ENCODE measurements at places on chromosomes 16 and 17.

- DNase-seq, result no peak
Observed at GRCh38 chr16:85005285-85006069, 5.9 kb downstream of the ZDHHC7 start.

DNA sequence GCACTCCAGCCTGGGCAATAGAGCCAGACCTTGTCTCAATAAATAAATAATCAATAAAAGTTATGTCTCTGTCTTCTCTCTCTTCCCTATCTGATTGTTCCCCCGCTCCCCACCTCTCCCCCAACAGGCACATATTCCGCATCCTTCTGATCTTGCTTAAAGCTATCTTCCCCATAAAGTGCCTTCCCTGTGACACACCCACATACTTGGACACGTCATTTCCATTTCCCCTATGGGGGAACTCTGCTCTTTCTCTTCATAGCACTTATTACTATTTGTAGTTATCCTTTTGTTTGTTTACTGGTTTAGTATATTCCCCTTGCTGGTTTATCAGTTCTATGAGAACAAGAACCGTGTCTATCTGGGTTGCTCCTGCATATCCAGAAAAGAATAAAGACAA is 14.9 kb downstream of the MYO1D start:
- no peak for DNase-seq

GRCh38 chr17:7838090-7839075 is 4.4 kb downstream of the KDM6B start:
- DNase-seq, result peak; percentile 6

GRCh38 chr16:48385253-48386150 is at the start of gene SIAH1:
Gene SIAH1, minus strand, starts transcription at chr16:48385413. Its CDS starts 22,985 bp downstream, at chr16:48362428.
- no peak for DNase-seq

DNA sequence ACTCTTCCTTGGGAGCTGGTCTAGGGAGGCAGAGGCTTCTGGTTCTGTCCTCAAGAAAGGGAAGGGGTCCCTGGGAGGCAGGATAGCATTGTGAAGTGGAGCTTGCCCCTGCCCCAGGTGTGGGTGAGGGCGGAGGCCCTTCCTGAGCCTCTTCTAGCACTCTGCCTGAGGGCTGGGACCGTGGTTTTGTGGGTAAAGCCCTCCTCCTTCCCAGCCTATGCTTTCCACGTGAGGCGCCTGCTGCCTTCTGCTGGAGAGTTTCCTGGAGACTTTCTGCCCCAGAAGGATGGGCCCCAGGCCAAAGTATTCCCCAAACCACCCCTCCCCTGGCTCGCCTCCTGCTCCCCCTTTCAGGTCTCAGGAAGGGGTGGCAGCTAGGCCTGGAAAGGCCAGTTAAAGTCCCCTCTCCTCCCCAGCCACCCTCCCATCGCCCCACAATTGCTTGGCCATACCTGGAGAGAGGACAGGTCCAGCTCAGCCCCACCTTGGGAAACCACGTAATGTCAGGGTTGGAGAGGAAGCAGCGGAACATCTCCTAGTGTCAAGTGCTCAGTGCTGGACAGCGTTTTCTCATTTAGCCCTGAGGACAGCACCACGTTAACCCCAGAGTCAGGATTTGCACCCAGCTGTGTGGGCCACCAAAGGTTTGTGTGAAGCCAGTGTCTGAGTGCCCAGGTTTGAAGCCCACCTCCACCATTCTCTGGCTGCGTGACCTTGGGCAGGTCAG is 5.6 kb downstream of the SBK1 start:
- no peak for DNase-seq

DNA sequence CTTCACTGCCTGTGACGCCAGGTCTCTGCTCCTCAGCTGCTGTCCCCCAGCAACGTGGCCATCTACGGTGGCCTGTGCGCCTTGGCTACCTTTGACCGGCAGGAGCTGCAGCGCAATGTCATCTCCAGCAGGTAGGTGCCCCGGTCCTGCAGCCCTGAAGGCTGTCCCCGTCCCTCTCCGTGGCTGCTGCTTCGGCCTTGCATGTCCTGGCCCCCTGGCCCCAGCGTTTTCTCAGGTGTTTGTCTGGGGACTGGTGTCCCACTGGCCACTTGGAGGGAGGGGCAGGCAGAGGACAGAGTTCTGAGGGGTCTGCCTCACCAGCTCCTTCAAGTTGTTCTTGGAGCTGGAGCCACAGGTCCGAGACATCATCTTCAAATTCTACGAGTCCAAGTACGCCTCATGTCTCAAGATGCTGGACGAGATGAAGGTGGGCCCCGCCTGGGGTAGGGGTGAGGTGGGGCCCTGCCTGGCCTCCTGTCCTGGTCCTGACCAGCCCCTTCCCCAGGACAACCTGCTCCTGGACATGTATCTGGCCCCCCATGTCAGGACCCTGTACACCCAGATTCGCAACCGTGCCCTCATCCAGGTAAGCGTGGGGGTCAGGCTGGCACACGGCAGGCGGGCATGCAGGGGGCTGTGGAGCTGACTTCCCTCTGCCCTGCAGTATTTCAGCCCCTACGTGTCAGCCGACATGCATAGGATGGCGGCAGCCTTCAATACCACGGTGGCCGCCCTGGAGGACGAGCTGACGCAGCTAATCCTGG is 4.4 kb downstream of the GPS1 start:
- no peak for DNase-seq

- no peak for DNase-seq
Observed at GRCh38 chr16:4404247-4404966, 12.0 kb downstream of the CORO7 start.

GRCh38 chr16:23960081-23960885 is 124.5 kb downstream of the PRKCB start:
- no peak for DNase-seq

DNA sequence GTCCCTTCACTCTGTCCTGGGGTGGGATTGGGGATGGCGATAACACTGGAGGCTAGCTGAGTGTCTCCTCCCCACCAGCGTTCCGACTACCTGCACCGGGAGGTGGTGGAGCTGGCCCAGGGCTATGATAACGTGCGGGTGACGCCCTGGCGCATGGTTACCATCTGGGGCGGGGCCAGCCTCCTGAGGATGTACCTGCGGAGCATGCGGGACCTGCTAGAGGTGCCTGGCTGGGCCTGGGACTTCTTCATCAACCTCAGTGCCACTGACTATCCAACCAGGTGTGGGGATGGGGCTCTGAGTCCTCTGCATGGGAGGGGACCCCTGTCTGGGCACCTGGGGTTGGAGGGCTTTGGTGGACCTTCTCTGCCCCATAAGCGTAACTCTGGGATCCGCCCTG is 8.8 kb downstream of the XYLT2 start:
- no peak for DNase-seq

DNA sequence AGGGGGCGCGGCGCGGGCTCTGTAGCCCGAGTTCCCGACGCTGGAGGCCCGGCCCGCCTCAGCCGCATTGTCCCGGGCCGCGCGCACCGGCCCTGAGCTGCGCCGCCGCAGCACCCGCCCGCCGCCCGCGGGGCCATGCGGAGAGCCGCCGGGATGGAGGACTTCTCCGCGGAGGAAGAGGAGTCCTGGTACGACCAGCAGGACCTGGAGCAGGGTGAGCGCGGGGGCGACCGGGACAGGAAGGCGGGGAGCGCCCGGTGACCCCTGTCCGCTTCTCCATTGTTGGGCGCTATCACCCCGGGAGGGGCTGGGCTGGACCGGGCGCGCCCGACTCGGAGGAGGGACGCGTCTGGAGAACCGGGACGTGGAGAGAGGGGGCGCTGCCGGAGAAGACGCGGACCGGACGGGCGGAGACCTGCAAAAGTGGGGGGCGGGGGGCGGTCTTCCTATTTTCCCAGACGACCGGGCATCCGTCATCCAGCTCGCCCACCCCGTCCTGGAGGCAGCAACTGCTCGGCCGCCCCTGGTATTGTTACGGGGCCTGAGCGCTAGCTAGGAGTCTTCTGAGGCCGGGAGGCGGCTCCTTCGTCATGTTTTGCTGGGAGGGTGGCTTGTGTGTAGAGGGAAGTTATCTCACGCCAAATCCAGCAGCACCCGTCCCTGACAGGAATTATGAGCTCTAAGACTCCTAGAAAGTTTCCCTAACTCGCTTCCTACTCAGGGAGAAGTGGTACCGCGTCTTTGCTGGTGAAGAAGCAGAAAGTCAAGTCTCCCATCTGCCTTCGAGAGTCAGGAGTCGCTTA is 678 bp downstream of the CDR2L start:
- no peak for DNase-seq

GRCh38 chr16:71883849-71884638 is at the start of gene ZNF821:
Gene ZNF821, minus strand, starts transcription at chr16:71884182. Its CDS starts 4,236 bp downstream, at chr16:71879946.
- DNase-seq, result no peak

- DNase-seq, result no peak
Observed at GRCh38 chr16:50309527-50310307, 43.4 kb downstream of the ADCY7 start.

DNA sequence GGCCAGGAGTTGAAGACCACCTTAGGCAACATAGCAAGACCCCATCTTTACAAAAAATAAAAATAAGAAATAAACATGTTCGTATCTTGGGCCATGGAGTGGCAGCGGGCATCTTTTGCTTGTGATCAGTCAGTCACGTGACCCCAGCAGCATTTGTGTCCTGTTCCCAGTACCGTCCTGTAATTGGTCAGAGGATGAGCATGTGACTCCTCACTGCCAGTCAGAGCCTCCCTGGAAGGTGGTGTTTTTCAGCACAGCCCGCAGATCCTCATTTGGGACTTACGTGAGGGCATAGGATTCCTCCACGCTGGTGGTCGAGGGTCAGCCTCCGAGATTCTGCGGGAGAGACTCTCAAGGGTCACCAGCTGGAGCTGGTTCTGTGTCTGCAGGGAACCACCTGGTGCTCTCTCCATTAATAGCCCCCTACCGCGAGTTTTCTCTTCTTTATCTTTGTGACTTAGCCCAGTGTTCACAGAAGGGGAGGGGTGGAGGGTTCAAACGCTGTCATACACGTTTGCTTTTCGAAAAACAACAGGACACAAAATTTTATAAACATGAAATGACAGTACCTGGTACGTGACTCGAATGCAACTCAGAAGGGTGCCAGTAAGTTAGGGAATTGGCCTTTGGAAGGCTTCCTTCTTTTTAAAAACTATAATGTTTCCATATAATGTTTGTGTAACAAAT is 17.2 kb downstream of the MRC2 start:
- peak; percentile 72 for DNase-seq
